ENCODE measurements at places on chromosomes 7 and 10.

DNA sequence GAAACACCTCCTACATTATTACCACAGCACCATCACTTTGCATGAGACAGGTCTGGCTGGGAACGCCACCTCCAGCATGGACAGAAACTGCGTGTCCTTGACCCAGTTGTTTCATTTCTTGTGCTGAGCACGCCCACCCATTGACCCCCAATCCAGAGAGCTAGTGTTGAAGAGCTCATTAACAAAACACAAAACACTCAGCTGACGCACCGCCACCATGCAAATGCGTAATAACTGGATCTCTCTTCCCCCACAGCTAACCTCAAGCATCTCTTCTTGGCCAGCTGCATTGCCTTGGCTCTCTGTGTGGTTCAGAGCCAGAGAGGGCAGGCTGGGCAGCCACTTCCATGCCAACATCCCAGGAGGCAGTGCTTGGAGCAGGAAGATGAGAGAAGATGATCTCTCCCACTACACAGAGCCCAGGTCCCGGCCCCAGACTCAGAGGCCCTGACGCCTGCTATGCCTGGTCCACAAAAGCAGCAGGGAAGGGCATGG lies 173.5 kb downstream of the PLXNA4 start:
- no peaks in the 10 kb centered on the region for H3K27me3 ChIP-seq
- H3K4me3 ChIP-seq, result no peak overlapping the region
- no peaks in the 10 kb centered on the region for H3K36me3 ChIP-seq
- H3K27ac ChIP-seq, result no peak overlapping the region

- no peaks in the 10 kb centered on the region for H3K27me3 ChIP-seq
- H3K36me3 ChIP-seq, result no peaks in the 10 kb centered on the region
- H3K4me3 ChIP-seq, result no peak overlapping the region
- no peak for DNase-seq
Measured at GRCh38 chr10:114077347-114077746, 33.7 kb downstream of the ADRB1 start.

DNA sequence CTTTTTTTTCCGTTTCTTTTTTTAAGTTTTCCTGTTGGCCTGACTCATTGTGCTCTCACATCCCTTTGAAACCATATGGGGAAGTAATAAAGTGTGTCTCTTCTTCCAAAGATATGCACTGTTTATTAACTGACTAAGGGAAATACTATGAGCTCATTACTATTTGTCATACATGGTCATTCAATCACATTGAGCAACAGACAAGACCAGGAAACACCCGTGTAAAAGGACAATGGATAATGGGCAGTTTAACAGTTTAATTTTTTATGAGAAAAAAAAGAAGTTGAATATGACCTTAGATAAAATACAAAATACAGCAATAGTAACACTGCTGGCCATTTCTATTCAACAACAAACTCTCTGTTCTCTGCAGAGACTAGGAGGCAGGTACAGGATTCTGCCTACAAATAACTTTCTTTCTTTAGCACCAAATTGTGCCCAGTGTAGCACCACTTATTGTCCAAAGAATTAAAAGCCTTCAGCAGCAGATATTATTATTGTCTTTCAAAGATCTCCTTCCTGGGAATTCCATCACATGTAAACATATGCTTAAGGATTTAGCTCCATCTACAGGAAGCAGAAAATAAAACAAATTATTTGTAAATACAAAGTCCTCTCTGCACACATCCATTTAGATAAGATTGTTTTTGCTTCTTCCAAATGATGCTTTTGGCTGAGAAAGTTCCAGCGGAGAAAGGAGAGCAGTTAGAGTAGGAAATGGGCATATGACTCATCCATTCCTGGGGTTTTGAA lies 55.0 kb upstream of the AKR1E2 start:
- DNase-seq, result no peak
- no peak overlapping the region for H3K4me3 ChIP-seq
- no peaks in the 10 kb centered on the region for H3K36me3 ChIP-seq

GRCh38 chr10:63554657-63555056 lies 33.5 kb downstream of the REEP3 start:
- no peaks in the 10 kb centered on the region for H3K36me3 ChIP-seq
- peaks cover 36% of the 10 kb centered on the region for H3K4me1 ChIP-seq
- peak overlapping the region; percentile 28 for H3K27ac ChIP-seq
- DNase-seq, result no peak

- no peak overlapping the region for H3K4me3 ChIP-seq
- H3K4me1 ChIP-seq, result no peaks in the 10 kb centered on the region
- no peaks in the 10 kb centered on the region for H3K36me3 ChIP-seq
- no peak for DNase-seq
- no peaks in the 10 kb centered on the region for H3K27me3 ChIP-seq
Measured at GRCh38 chr7:106844279-106844997, 20.6 kb upstream of the PIK3CG start.

GRCh38 chr7:98400542-98401340 lies at the start of gene BAIAP2L1:
BAIAP2L1 (minus strand) TSS chr7:98401090; CDS start chr7:98400852, 238 bp downstream.
- peaks cover 20% of the 10 kb centered on the region for H3K4me1 ChIP-seq
- no peak for DNase-seq
- H3K4me3 ChIP-seq, result peak within 1 kb of the TSS; percentile 49
- H3K36me3 ChIP-seq, result no peaks in the 10 kb centered on the region
- peaks cover 36% of the 10 kb centered on the region for H3K27me3 ChIP-seq

- H3K4me3 ChIP-seq, result no peak overlapping the region
- no peak overlapping the region for H3K27ac ChIP-seq
- H3K27me3 ChIP-seq, result no peaks in the 10 kb centered on the region
- H3K36me3 ChIP-seq, result no peaks in the 10 kb centered on the region
Measured at GRCh38 chr10:30540276-30540675, 89.3 kb downstream of the LYZL2 start.

- no peaks in the 10 kb centered on the region for H3K27me3 ChIP-seq
- no peak for DNase-seq
- no peak overlapping the region for H3K4me3 ChIP-seq
Measured at GRCh38 chr10:60169111-60169510, 220.6 kb downstream of the ANK3 start.

GRCh38 chr7:155373359-155374273 lies 75.9 kb downstream of the INSIG1 start:
- H3K4me3 ChIP-seq, result no peak overlapping the region
- no peak overlapping the region for H3K27ac ChIP-seq
- H3K27me3 ChIP-seq, result peaks cover 3% of the 10 kb centered on the region
- peaks cover 44% of the 10 kb centered on the region for H3K4me1 ChIP-seq
- H3K36me3 ChIP-seq, result no peaks in the 10 kb centered on the region
- DNase-seq, result no peak

- no peaks in the 10 kb centered on the region for H3K27me3 ChIP-seq
- no peak overlapping the region for H3K4me3 ChIP-seq
- H3K4me1 ChIP-seq, result no peaks in the 10 kb centered on the region
- H3K27ac ChIP-seq, result no peak overlapping the region
- H3K36me3 ChIP-seq, result no peaks in the 10 kb centered on the region
- no peak for DNase-seq
Measured at GRCh38 chr7:139328375-139328774, 12.8 kb upstream of the FMC1 start.

DNA sequence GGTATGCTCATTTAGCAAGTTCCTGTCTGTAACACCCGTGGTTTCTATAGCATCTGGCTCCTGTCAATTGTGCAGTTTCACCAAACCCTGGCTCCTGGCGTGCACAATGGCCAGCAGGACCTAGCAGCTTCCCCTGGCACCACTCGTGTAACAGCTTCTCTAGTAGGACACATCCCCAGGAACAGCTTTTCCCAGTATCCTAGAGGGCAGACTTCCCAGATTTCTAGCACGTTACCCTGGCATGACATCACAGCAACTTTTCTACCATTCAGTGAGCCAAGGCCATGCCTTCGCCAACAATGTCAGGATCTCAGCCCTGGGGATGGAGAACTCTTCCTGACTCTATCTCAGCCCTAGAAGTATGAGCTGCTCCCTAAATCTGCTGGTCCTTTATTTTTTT lies 6.5 kb downstream of the YME1L1 start:
- no peaks in the 10 kb centered on the region for H3K27me3 ChIP-seq
- no peak for DNase-seq
- peaks cover 4% of the 10 kb centered on the region for H3K36me3 ChIP-seq
- H3K27ac ChIP-seq, result no peak overlapping the region

DNA sequence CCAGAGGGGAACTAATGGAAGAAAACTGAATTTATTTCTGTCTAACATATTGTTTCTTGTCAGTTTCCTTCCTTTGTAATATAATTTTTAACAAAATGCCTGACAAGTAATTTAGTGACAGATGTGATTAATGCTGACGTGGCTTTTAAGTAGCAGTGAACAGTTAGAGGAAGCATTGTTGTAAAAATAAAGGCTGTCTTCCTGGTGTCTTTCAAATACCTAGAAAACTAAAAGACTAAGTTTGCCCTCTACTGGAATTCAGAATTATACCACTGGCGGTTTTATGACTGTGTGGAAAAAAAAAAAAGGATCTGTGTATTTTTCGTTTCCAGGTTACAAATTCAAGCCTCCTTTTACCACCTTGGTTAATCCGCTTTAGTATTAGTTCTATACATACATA lies 217.1 kb upstream of the DPP6 start:
- H3K4me1 ChIP-seq, result no peaks in the 10 kb centered on the region
- H3K36me3 ChIP-seq, result no peaks in the 10 kb centered on the region

- no peak for DNase-seq
- H3K27me3 ChIP-seq, result no peaks in the 10 kb centered on the region
- H3K36me3 ChIP-seq, result no peaks in the 10 kb centered on the region
- H3K4me3 ChIP-seq, result no peak overlapping the region
Measured at GRCh38 chr7:17067691-17068090, 185.9 kb upstream of the AGR3 start.

- no peaks in the 10 kb centered on the region for H3K4me1 ChIP-seq
- no peaks in the 10 kb centered on the region for H3K36me3 ChIP-seq
- no peak overlapping the region for H3K4me3 ChIP-seq
Measured at GRCh38 chr7:141630621-141631020, 71.3 kb downstream of the DENND11 start.

- no peak overlapping the region for H3K27ac ChIP-seq
- H3K27me3 ChIP-seq, result no peaks in the 10 kb centered on the region
Measured at GRCh38 chr10:62492012-62492869, 118.1 kb downstream of the ZNF365 start.

Data from tibial nerve (tissue), 4 donors.